ENCODE measurements at places on chromosomes 2 and 18. TPM values are rescaled to one million over a fixed set of nuclear protein-coding genes. Genes with fewer than 3 reads are reported as not detected.
A peak's percentile ranks its signal among the peaks of the same experiment; 100 is the strongest.

DNA sequence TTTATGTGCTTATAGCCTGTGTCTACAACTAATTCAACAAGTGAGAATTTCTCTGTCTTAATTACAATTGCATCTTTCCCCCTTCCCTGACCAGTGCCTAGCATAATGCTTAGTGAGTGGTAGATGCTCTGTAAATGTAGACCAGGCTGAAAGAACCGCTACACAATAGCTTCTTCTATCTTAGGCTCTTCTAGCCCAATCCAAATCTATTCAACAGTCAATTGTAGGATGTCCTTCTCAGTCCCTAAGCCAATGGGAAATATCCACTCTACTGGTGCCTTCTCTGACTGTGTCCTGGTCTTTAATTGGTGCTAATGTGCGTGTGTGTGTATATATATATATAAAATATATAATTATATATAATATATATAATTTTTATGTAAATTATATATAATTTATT is 34.1 kb upstream of the GCC2 start:
- no peak for DNase-seq

Gene VAMP8
- total RNA-seq: 3.5 TPM

Gene OSGEPL1
- total RNA-seq: 7.4 TPM

GRCh38 chr2:134230885-134231284 is 23.0 kb upstream of the MGAT5 start:
- no peak for DNase-seq

Gene XDH
- 0.32 TPM for total RNA-seq

GRCh38 chr18:48525671-48526070 is 13.2 kb upstream of the CTIF start:
- DNase-seq: no peak

DNA sequence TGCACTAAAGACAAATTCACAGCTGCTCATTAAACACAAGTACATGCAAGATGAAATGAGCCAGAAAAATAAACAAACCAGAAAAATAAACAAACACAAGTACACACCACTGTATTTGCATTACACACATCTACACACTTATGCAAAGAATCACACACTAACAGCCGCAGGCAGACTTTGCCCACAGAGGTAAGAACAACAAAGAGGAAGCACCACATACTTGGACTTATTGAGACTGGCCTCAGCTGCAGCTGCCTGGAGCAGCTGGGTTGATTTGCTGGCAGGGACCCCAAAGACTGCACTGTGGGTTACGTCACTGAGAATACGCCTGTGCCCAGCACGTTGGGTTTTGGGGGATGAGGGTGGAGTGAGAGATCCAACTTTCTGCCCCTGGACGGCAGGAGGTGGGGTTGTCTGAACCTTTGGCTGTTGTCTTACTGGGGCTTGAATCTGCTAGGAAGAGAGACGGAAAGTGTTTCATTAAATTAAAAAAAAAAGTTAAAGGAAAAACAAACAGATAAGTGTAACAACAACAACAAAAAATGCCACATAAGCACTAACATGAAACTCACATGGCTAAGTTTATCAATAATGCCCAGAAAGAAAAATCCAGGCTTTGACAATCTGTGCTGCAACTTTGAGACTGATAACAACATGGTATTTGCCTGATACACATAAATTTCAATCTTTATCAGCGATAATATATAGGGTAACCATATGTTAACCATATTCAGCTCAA is 71.9 kb upstream of the NFU1 start:
- DNase-seq: no peak

DNA sequence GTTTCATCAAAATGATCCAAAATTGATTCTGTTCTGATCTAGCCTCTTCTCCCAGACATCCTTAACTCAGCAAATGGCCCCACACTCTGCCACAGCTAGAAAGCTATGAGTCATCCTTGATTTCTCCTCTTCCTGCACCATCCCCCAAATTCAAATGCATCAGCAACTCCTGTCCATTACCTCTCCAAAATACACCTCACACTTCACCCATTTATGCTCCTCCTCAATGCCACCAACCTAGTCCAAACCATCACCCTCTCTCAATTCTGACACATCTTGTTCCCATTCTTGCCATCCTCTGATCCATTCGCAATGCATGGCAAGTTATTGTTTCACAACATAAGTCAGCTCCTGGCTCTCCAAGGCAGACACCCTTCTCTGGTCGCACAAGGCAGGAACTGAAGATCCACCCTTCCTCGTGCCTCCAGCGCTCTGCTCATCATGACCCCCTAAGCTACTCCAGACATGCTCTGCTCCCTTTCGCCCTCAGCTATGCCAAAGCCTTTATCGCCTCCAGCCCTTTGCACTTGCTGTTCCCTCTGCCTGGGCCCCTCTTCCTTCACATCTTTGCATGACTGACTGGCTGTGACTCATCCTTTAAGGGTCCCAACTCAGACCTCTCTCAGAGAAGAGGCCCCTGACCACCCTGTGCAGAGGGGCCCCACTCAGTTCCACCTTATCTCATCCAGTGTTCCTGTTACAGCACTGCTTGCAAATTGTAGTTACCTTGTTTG is 83.6 kb downstream of the MREG start:
- no peak for DNase-seq

Gene PUS10
- 4.2 TPM for total RNA-seq

Gene MAL
- total RNA-seq: not detected

- DNase-seq: no peak
These were observed 9.5 kb downstream of the LCLAT1 start for GRCh38 chr2:30456579-30456978.

DNA sequence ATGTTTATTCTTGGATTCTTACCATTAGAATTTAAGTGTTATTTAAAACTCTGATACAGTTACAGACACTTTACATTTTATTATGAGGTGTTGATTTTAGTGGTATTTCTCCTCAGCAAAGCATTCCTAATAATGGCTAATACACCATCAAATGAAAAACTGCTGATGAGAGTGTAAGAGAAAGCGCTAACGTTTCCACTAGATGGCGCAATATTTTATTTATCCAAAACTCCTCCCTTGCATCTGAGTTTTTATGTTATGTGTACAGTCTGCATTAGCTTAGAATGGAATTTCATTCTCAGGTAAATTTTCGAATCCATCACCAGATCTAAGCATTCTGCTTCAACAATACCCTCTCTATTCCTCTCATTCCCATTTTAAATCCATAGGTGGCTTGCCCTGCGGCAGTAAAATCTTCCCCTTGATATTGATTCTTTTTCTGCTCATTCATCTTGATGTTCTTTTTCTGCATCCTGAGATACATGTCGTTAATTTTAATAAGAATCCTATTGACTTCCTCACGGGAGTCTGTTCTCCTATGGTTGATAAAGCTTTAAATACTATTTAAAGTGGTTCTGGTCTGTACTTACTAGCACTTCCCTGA is 53.9 kb downstream of the PRKRA start:
- DNase-seq: peak; percentile 59

Gene MAP2
- total RNA-seq: 37.1 TPM

Gene FAM237A
- not detected for total RNA-seq

GRCh38 chr2:6648596-6649247 is 217.0 kb downstream of the CMPK2 start:
- no peak for DNase-seq

DNA sequence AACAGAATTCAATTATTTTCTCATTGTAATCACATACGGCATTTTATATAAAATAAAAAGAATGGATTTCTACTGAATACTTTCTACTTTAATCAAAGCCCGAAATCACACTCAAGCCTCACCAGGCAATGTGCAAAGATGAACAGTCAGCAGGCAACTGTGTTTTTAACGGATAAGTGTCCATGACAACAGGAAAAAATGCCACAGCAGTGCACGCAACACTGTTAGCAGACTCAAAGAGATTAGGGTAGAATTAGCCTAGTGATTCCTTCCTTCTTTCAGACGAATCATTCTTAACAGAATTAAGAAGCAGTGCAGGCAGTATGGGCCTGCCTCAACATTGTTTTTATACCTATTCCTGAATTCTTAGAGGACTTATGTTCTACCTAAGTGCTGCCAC is 135.6 kb downstream of the CDH2 start:
- DNase-seq: peak; percentile 67

DNA sequence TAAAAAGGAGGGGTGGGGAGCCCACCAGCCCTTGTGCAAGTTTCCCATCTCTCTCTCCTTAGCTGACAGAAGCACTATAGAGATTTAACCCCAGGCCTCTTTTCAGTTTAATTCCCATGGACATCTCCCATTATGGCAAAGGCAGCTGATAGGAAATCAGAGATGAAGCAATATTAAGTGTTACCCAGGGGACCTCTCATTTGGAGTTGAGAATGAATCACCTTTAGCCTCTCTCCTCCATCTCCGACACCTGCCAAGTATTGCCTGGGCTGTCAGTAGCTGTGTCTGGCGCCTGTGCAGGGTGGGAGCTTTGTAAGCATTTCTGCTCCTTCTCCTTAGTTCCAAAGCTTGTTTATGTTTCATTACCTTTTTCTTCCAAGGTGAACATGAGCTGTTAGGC is 109.0 kb downstream of the AQP4 start:
- DNase-seq: no peak

GRCh38 chr2:219131327-219131726 is 29.3 kb downstream of the NHEJ1 start:
- DNase-seq: no peak

Gene LYPD6
- 5.2 TPM for total RNA-seq

GRCh38 chr2:223594831-223595230 is 7.3 kb downstream of the SCG2 start:
- peak; percentile 53 for DNase-seq

Gene MOCOS
- 7.1 TPM for total RNA-seq

Gene TMEM131
- 24.5 TPM for total RNA-seq

Gene EFEMP1
- total RNA-seq: 65.1 TPM

GRCh38 chr18:72155327-72155726 is 388.8 kb downstream of the CBLN2 start:
- DNase-seq: no peak

- peak; percentile 36 for DNase-seq
These were observed 33.4 kb upstream of the PPP4R1 start for GRCh38 chr18:9647496-9648323.

DNA sequence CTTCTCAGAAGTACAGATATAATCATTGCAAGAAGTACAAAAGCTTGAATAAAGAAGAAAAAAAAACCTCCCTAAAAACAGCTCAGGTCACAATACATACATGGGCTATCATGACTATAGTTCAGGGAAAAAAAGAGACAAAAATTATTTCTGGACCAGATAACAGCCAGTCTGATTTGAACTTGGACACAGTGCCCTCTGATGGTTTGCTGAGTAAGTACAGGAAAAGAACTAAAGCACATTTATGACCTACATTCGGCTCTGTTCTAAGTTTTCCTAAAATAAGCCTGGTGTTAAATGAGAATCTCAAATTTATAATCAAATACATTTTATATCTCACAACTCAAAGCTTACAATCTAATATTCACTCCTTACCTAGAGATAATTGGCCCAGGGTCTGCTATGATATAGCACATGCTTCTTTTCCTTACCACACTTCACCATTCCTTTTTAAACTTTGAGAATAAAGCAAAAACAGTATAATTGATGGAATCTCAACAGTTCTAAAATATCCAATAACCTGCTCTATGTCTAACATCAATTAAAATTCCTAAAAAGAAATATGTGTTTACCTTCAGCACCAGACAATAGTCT is 81.1 kb downstream of the RAPH1 start:
- DNase-seq: peak; percentile 70

- no peak for DNase-seq
These were observed 107.5 kb downstream of the COLEC12 start for GRCh38 chr18:392928-393573.

- DNase-seq: peak; percentile 87
These were observed 146.0 kb downstream of the SETBP1 start for GRCh38 chr18:44826418-44827259.

- no peak for DNase-seq
These were observed 68.6 kb upstream of the LHCGR start for GRCh38 chr2:48824116-48824515.

GRCh38 chr2:189702071-189702470 is 27.6 kb downstream of the ANKAR start:
- DNase-seq: peak; percentile 20

Gene SRD5A2
- not detected for total RNA-seq

Gene NOL4
- total RNA-seq: not detected

Gene MFSD2B
- total RNA-seq: under 0.01 TPM

GRCh38 chr2:187900021-187900420 is 345.8 kb upstream of the TFPI start:
- no peak for DNase-seq

DNA sequence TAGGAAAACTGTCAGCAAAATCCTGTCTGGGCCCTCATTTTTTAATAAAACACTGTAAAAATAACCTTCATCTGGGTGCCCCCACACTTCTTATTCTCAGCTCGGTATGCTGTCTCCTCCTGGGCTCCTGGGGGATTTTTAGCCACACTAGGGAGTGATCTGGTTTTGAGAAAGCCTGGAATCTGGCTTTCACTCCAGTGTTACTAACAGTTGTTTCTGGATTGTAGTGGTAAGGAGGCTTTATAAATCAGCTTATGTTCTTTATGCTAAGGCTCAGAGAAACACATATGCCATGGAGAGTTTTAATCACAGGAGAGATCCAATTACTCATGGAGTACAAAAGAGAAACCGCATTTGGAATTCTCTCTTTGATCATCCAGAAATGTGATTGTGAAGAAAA is 744.3 kb upstream of the SOX11 start:
- DNase-seq: no peak

Gene BMP10
- total RNA-seq: not detected

Gene SLC9A2
- total RNA-seq: not detected

Gene SLC19A3
- total RNA-seq: under 0.01 TPM

GRCh38 chr18:13418013-13418710 is 199.6 kb downstream of the LDLRAD4 start:
- DNase-seq: no peak

Gene MLPH
- 40.6 TPM for total RNA-seq

DNA sequence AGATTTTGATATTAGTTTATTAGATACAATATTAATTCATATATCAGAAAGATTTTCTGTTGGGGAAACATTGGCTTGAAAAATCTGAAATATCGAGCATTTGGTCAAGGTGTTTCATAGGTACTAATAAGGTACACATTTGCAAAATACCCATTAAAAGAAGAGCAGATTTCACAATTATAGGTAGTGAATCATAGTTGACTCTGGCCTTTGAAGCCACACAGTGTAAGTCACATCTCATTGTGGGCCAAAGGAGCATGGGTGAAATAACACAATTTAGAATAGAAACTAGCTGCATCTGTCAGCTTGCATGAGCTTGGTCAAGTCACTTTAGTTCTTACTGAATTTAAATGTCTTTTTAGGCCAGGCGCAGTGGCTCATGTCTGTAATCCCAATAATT is 4.9 kb downstream of the KDM3A start:
- no peak for DNase-seq

- peak; percentile 83 for DNase-seq
These were observed 12.2 kb upstream of the KIF1A start for GRCh38 chr2:240832205-240832727.

- DNase-seq: no peak
These were observed 31.8 kb downstream of the AFF3 start for GRCh38 chr2:100110614-100111000.

- no peak for DNase-seq
These were observed 176.3 kb downstream of the ALPK2 start for GRCh38 chr18:58452454-58453166.

Measured in fibroblast of villous mesenchyme (primary cell).